ENCODE measurements at places on chromosomes 6 and 20.

GRCh38 chr20:18223409-18223808, 64.9 kb upstream of the ZNF133 start:
- DNase-seq, result no peak

DNA sequence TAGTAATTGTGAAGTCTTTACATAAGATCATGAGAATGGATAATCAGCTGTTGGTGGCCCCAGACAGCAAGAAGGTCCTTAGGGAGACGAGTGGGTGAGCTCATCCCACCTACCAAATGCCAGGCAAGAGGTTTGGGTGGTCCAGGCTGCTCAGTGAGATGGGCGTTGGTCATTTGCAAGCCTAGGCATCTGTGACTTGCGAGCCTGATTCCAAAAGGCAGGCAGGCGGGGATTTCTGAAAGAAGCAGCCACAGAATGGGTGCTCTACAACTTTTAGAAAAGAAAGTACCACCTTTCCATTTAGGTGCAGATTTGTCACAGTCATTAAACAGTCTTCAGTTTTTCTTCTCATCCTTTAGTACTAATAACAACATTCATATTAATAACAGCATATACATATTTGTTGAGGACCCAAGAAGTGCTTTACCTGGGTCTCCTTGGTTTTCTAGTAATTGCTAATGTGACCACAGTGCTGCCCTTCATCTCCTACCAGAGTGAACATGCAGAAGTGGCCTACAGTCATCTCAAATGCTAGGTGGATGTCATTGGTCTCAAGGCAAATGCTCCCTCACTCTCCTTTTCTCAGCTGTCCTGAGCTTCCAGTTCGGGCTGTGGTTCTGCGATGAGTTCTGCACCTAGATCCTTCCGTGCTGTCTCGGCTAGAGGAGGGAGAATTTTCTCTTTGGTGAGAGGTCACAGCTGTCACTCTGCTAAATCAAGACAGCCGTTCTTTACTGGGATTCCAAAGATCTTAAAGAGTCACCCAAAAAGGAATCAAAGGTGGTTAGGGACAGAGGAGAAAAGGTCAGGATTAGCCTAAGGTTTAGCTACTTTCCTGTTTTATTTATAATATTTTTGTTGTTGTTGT, 2.7 kb downstream of the WRNIP1 start:
- DNase-seq, result no peak

DNA sequence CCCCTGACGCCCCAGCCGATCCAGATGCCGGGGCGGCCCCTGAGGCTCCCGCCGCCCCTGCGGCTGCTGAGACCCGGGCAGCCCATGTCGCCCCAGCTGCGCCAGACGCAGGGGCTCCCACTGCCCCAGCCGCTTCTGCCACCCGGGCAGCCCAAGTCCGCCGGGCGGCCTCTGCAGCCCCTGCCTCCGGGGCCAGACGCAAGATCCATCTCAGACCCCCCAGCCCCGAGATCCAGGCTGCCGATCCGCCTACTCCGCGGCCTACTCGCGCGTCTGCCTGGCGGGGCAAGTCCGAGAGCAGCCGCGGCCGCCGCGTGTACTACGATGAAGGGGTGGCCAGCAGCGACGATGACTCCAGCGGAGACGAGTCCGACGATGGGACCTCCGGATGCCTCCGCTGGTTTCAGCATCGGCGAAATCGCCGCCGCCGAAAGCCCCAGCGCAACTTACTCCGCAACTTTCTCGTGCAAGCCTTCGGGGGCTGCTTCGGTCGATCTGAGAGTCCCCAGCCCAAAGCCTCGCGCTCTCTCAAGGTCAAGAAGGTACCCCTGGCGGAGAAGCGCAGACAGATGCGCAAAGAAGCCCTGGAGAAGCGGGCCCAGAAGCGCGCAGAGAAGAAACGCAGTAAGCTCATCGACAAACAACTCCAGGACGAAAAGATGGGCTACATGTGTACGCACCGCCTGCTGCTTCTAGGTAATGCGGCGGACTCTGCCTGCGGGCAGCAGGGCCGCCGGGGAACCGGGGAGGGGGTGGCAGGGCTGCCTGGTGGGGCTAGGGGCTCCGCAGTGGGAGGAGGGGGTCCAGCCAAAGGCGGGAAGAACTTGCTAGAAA, 2.3 kb downstream of the GNAS start:
- no peak for DNase-seq

- no peak for DNase-seq
Measured at GRCh38 chr20:37298190-37298939, 8.9 kb downstream of the MANBAL start.

DNA sequence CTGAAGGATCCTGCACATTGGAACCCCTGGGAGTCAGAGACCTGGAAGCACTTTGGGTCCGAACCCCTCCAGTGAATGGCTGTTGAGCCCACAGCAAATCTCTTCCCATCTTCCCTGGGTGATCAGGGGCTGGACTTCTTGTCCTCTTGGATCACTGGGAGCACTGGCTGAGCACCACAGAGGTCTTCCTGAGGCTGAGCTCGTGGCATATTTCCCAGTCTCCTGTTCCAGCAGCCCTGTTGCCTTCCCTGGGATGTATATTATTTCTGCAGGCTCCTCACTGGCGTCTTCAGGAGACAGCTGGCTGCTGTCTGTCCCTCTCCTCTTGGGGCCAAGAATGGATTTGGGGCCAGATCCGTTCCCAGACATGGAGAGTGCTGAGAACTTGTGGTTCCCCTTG, 43.4 kb downstream of the PTK7 start:
- no peak for DNase-seq

Measured in LoVo (cell line).